ENCODE measurements at places on chromosomes 7 and 10.

- no peak for DNase-seq
Observed at GRCh38 chr7:12623885-12624498, 53.5 kb downstream of the SCIN start.

DNA sequence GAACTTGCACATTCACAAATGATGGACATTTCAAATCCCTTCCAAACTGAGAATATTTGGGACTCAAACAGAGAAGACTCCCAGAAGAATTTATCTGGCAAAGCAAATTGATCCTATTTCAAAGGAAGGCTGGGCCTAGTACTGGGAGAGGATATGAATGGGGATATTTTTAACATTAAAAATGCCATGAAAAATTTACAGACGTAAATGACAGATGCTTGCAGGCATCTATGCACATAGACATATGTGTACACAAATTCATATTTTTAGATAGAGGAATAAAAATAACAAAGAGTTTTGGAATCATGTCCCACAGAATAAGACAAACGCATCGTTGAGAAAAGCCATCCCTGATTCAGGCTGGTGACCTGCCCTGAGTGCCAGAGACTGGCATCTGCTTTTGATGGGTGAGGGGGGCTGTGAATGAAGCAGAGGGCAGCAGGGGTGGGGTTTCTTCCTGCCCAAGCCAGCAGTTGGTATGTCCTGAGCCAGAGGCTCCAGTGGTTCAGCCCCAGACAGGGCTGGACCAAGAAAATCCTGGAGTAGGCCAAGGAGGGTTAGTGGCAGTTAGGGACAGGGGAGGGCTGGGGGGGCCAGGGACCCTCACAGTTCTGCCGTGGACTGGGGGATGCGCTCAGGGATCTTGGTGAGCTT lies 138.5 kb downstream of the SLIT1 start:
- DNase-seq, result no peak

GRCh38 chr10:1372212-1372611 lies 316.0 kb downstream of the WDR37 start:
- DNase-seq, result no peak

GRCh38 chr10:76583711-76584161 lies 1053.9 kb downstream of the KCNMA1 start:
- DNase-seq, result no peak

DNA sequence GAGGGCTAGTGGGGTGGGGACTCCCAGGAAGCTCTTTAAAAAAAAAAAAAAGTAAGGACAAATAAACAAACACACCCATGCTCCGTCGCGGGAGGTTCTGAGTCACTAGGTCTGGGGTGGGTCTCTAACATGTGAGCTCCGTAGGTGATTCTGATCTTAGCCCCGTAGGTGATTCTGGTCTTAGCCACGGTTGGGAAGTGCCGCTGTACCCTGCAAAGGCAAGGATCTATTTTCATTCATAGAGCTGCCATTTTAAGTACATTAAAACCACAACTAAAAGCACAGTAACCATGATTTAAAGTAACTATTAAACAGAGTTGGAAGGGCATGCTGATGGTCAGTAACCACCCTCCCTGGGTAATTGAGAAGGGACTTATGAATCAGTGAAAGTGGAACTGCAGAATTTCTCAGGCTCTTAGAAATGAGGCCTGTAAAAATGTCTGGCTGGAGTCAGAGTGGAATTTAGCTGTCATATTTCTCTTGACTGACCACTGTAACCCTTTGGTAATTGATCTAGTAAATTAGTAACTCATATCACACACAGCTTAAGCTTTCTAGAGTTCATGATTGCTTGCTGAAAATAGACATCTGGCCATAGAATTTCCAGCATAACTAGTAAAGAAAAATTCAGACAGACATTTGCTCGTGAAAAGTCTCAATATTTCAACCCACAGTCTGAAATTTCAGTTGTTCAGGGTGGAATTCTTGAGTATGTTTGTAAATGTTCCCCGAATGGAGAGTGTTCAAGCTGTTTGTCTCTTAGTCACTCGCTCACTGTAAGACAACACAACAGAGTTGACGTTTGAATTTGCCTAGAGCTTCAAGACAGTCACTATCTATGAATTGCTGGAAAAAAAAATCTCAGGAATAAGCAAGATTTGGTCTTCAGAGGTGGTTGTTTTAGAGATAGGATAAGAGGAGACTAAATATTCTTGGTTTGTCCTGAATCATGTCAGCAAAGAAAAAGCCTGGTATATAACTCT lies 34.2 kb upstream of the TCF7L2 start:
- no peak for DNase-seq

GRCh38 chr7:106813705-106814305 lies 51.3 kb upstream of the PIK3CG start:
- no peak for DNase-seq

DNA sequence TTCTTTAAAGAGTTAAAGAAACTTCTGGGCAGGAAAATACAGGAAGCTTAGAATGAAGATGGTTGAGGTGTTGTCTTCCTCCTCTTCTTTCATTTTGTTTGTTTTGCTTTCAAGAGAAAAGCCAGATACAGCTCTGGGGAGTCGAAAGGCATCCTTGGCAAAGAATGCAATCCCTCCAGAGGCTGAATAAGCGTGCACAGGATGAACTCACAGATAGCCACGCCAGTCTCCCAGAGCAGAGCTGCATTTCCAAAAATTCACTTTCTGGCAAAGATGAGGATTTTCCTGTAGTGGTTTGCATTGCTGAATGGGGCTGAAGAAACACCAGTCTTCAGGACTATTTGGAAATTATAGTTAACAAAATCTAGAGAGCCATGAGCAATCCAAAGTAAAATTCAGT lies 336.4 kb downstream of the NRG3 start:
- DNase-seq, result no peak

DNA sequence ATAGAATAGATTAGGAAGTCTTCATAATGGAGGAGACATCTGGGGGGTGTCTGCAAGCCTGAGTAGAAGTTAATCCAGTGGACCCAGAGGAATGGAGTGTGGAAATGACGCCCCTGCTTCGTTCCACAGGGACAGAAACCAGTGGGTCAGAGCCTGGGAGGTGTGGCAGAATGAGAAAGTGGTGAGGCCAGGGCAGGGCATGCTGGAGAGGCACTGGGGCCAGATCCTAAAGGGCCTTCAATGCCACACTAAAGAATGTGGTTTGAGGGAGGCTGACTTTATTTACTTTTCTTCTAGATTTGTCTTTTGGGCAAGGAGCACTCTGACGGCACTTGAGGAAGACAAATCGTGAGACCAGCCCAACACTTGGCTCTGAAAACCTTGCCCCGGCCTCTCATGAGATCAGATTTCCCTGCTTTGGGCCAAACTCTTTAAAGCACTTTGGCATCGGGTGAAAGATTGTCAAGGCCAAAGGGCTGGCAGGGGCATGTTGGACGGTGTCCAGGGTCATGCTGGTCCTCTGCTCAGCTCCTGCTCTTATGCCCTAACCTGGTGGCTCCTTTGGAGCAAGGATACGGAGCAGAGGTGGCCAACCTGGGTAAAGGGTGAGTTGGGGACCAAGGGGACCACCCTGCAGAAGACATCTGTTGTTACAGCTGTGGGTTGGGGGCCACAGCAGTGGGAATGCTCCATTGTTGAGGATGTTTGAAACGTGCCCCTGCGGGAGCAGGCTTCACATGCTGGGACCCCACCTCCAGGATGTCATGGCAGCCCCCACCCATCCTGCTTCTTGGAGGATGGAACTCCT lies 157.0 kb upstream of the ZMIZ1 start:
- DNase-seq, result no peak

- DNase-seq, result no peak
Observed at GRCh38 chr7:56079450-56080185, 13.1 kb downstream of the PHKG1 start.

- DNase-seq, result no peak
Observed at GRCh38 chr10:93071177-93071472, 2.6 kb upstream of the CYP26A1 start.
